AG04449 (cell line): ENCODE measurements at places on chromosomes 3 and 15.

- no peak for DNase-seq
Measured at GRCh38 chr3:134105876-134106556, 76.3 kb upstream of the SLCO2A1 start.

- no peak for DNase-seq
Measured at GRCh38 chr3:52779011-52779836, 1.8 kb downstream of the ITIH1 start.

GRCh38 chr15:98628216-98628615, 20.1 kb upstream of the IGF1R start:
- no peak for DNase-seq

DNA sequence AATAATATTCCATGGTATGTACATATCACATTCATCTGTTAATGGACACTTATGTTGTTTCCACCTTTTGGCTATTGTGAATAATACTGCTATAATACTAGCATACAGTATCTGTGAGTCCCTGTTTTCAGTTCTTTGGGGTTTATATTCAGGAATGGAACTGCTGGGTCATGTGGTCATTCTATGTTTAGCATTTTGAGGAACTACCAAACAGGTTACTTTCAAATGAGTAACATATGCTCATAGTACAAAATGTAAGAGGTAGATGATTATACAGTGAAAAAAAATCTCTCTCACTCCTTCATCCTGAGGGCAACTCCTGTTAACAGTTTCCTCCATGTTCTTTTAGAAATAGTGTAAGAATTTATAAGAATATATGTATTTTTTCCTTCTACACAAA, 162.2 kb downstream of the PLD1 start:
- no peak for DNase-seq
